ENCODE measurements at places on chromosomes 11 and 22. TPM values are rescaled to one million over a fixed set of nuclear protein-coding genes. Genes with fewer than 3 reads are reported as not detected.

Gene TBX1
- total RNA-seq, result 1.6 TPM

DNA sequence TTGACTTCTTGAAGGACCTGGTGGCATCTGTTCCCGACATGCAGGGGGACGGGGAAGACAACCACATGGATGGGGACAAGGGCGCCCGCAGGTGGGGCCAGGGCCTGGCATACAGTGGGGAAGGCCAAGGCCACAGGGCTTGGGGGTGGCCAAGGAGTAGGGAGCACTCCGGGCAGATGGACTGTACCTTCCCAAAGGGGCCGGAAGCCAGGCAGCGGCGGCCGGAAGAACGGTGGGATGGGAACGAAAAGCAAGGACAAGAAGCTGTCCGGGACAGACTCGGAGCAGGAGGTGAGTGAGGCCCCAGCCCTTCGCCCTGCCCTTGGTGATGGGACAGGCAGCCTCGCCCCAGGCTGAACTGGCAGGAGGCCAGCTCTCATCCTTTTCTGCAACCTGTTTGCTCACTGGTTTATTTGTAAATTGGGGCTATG lies 1.2 kb downstream of the DRAP1 start:
- peaks cover 33% of the 10 kb centered on the region for H3K4me1 ChIP-seq
- H3K36me3 ChIP-seq, result peaks cover 19% of the 10 kb centered on the region
- peak overlapping the region; percentile 93 for H3K4me3 ChIP-seq
- H3K27ac ChIP-seq, result no peak overlapping the region
- no peaks in the 10 kb centered on the region for H3K27me3 ChIP-seq
- no peak for DNase-seq

Gene LSP1
- total RNA-seq, result not detected

Gene CASP5
- not detected for total RNA-seq

DNA sequence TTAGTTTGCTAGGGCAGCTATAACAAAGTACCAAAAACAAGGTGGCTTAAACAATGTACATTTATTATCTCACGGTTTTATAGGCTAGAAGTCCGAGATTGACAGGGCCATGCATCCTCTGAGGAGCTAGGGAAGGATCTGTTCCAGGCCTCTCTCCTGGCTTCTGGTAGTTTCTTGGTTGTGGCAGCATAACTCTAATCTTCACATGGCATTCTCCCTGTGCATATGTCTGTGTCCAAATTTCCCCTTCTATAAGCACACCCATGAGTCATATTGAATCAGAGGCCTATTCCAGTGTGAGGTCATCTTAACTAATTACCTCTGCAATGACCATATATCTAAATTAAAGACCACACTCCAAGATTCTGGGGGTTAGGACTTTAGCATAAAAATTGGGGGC lies 31.3 kb upstream of the MMP13 start:
- peaks cover 28% of the 10 kb centered on the region for H3K4me1 ChIP-seq
- peak; percentile 71 for DNase-seq
- H3K36me3 ChIP-seq, result no peaks in the 10 kb centered on the region

DNA sequence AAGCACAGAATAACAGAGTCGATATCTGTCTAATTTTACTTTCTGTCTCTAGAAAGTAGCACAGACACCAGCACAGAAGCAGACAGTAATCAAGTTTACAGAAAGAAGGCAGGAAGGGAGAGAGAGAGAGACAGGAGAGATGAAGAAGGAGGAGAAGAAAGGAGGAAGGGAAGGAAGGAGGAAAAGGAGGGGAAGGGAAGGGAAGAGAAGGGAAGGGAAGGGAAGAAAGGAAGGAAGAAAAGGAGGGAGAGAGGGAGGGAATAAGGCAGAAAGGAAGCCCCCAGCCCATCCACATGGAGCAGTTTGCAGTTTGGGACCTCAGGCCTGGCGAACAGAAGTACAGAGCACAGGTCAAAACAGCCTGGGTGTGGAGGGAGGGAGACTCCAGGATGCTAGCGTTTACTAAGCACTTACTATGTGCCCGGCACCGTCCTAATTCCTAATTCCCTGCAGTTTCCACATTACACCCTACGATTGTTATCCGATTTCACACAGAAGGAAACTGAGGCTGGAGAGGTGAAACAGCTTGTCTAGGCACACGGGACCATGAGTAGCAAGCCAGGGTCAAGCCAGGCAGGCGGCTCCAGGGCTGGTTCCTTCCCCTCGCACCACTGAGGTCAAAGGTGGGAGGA lies 46.0 kb upstream of the WNT7B start:
- H3K27ac ChIP-seq, result no peak overlapping the region
- no peak for DNase-seq
- H3K27me3 ChIP-seq, result no peaks in the 10 kb centered on the region
- no peak overlapping the region for H3K4me3 ChIP-seq

Gene PVALB
- not detected for total RNA-seq

Gene LARGE2
- total RNA-seq, result not detected

DNA sequence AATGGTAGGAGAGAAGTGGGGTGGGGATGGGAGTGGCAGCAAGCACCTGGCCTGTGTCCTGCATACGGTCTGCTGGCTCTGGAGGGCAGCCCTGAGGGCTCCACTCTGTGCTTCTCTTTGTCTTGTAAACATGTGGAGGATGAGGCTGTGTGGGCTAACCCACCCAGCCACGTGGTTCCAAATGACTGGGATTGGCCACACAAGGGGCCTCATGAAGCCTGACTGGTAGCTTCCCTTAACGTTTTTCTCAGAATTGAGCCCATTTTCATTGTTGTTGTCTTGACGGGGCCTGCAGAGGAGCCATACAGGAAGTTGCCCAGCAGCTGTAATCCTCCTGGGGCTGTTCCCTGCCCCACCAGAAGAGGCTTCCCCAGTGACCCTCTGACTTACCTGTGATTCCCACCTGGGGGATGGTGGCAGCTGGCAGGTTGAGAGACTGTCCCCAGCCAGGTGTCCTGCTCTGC lies 18.0 kb downstream of the DERL3 start:
- H3K36me3 ChIP-seq, result peaks cover 8% of the 10 kb centered on the region
- no peak for DNase-seq
- H3K27me3 ChIP-seq, result no peaks in the 10 kb centered on the region

DNA sequence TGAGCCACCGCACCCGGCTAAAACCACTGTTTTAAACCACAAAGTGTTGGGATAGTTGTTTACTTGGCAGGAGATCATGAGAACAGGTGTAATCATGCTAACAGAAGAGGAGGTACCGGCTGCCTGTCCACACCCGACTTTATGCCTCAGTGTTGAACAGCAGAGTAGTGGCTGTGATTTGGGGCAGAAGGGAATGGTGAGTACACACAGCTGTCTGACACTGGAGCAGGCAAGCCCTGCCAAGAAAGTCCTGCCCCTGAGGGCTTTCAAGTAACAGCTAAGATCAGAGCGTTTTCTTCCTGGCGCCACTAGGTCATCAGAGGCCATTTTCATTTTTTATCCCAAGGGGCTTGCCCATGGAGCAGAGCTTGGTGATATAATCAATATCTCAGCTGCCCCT lies 8.1 kb downstream of the CDKN1C start:
- H3K27me3 ChIP-seq, result 0 out of 2 replicates have a peak, but pooled peaks cover 2% of the 10 kb centered on the region
- DNase-seq, result no peak
- H3K36me3 ChIP-seq, result no peaks in the 10 kb centered on the region

Gene CDHR5
- not detected for total RNA-seq

Gene GVQW3
- total RNA-seq, result 0.25 TPM

GRCh38 chr22:48705159-48705916 lies 1122.3 kb downstream of the BRD1 start:
- H3K36me3 ChIP-seq, result no peaks in the 10 kb centered on the region
- H3K27me3 ChIP-seq, result no peaks in the 10 kb centered on the region
- H3K4me1 ChIP-seq, result no peaks in the 10 kb centered on the region
- no peak overlapping the region for H3K27ac ChIP-seq
- no peak overlapping the region for H3K4me3 ChIP-seq

DNA sequence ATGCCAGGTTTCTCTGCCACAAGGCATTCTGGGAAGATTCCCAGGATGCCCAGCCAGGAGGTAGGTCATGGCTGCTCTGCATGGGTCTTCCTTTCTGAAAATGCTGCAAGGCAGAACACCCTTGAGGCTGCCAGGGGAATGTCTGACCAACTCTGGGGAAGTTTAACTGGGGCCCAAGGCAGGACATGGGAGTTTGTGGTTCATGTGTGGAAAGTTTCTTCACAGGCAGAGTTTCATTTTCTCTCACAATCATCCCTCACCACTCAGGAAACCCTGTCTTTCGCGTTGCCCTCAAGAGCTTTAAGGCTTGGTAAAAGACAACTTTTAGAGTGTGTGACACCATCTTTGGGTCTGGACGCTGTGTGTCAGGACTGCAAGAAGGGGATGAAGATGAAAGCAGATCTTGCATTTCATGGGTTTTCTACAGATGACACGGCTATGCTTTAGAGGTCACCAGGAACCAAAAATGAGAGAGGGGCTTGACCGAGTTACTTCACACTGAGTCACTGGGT lies 133.5 kb downstream of the CD44 start:
- no peaks in the 10 kb centered on the region for H3K36me3 ChIP-seq
- no peak overlapping the region for H3K27ac ChIP-seq
- no peak for DNase-seq
- no peak overlapping the region for H3K4me3 ChIP-seq
- H3K4me1 ChIP-seq, result peaks cover 28% of the 10 kb centered on the region

Gene MMP13
- total RNA-seq, result not detected

DNA sequence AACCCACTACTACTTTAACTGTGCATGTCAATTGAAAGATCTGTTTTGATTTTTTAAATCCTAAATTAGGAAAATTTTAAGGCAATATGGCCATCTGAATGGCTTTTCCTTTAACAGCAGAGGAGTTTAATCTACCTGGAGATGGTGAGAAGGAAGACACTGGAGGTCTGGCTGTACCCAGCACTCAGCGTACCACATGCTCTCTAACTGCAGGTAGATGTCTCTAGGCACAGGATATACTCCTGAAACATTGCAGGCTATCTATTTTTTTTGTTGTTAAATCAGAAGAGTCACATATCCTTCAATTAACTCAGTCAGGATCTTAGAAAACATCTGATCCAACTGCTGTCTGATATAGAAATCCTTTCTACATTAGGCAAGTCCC lies 17.3 kb upstream of the CASTOR1 start:
- H3K27ac ChIP-seq, result no peak overlapping the region
- DNase-seq, result no peak

- peaks cover 65% of the 10 kb centered on the region for H3K4me1 ChIP-seq
- H3K27me3 ChIP-seq, result no peaks in the 10 kb centered on the region
- H3K36me3 ChIP-seq, result peaks cover 2% of the 10 kb centered on the region
- no peak overlapping the region for H3K4me3 ChIP-seq
These were observed 68.3 kb downstream of the HIPK3 start for GRCh38 chr11:33325451-33325850.

Gene ART1
- not detected for total RNA-seq

DNA sequence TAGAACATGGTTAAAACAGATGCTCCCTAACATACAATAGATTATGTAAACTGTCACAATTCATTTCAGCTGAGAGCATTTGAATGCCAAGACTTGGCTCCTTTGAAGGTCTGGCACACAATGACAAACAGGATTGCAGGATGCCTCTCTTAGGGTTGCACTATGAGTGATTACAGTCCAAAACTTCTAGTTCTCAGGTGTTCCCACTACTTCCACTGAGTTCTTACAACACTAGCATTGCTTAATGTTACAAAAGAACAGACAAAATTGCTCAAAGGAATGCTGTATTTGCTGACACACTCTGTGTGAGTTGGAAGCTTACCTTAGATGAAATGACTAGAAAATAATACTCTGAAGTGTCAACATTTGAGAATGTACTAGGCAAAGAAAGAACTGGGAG lies 2413.8 kb upstream of the RAG2 start:
- no peaks in the 10 kb centered on the region for H3K4me1 ChIP-seq
- H3K36me3 ChIP-seq, result no peaks in the 10 kb centered on the region
- H3K27ac ChIP-seq, result no peak overlapping the region
- no peak overlapping the region for H3K4me3 ChIP-seq
- H3K27me3 ChIP-seq, result no peaks in the 10 kb centered on the region

DNA sequence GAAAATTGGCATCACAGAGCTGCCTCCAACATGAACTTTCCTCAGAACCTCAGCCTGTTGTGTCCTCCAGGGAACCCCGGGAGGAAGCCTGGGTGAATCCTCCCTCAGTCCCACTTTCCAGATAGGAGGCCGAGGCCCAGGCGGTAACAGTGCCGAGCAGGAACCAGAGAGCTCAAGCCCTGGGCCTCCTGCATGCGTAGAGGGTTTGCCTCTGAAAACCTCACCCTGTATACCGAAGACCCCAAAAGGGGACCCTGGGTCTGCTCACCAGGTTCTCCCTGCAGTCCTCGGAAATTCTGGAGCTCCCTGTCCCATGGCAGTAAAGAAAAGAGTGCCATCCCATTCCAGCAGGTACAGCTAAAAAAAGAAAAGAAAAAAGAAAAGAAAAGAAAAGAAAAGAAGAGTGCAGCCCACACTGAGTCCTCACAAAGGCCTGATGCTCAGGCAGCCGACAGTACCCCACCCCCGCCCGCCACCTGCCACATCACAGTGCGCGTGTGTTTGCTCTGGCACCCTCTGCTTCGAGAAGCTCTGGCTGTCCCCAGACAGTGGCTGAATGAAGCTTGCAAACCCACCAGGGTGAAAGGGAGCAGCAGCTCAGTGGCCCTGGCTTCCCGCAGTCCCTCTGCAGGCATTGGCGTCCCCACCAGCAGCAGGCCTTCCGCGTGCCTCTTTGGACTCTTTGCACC lies 28.4 kb upstream of the FADD start:
- no peaks in the 10 kb centered on the region for H3K36me3 ChIP-seq
- no peaks in the 10 kb centered on the region for H3K4me1 ChIP-seq
- H3K4me3 ChIP-seq, result no peak overlapping the region
- no peak overlapping the region for H3K27ac ChIP-seq
- peaks cover 14% of the 10 kb centered on the region for H3K27me3 ChIP-seq

- peak; percentile 30 for DNase-seq
- H3K4me1 ChIP-seq, result no peaks in the 10 kb centered on the region
- no peaks in the 10 kb centered on the region for H3K27me3 ChIP-seq
- H3K27ac ChIP-seq, result no peak overlapping the region
- H3K36me3 ChIP-seq, result peaks cover 4% of the 10 kb centered on the region
These were observed 148.1 kb downstream of the DYNC2H1 start for GRCh38 chr11:103257360-103257759.

DNA sequence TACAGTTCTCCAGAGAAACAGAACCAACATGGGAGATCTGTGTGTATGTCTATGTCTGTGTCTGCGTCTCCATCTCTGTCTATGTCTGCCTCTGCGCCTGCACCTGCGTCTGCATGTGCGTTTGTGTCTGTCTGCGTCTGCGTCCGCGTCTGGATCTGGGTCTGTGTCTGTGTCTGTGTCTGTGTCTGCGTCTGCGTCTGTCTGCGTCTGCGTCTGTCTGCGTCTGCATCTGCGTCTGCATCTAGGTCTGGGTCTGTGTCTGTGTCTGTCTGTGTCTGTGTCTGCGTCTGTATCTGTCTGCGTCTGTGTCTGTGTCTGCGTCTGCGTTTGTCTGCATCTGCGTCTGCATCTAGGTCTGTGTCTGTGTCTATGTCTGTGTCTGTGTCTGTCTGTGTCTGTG lies 88.4 kb upstream of the SLC22A12 start:
- no peaks in the 10 kb centered on the region for H3K4me1 ChIP-seq
- DNase-seq, result no peak
- peaks cover 38% of the 10 kb centered on the region for H3K27me3 ChIP-seq
- no peak overlapping the region for H3K27ac ChIP-seq
- no peaks in the 10 kb centered on the region for H3K36me3 ChIP-seq
- H3K4me3 ChIP-seq, result no peak overlapping the region

- H3K4me1 ChIP-seq, result peaks cover 10% of the 10 kb centered on the region
- H3K36me3 ChIP-seq, result no peaks in the 10 kb centered on the region
- H3K4me3 ChIP-seq, result peak overlapping the region; percentile 73
- H3K27ac ChIP-seq, result no peak overlapping the region
- DNase-seq, result peak; percentile 73
These were observed 1.6 kb upstream of the KMT2A start for GRCh38 chr11:118434553-118435289.

Gene OR8D1
- total RNA-seq, result not detected
